Iris pigment epithelial cell (primary cell): ENCODE measurements at places on chromosomes 7 and 10.

- DNase-seq, result no peak
Measured at GRCh38 chr10:127880557-127880956, 12.2 kb downstream of the CLRN3 start.

DNA sequence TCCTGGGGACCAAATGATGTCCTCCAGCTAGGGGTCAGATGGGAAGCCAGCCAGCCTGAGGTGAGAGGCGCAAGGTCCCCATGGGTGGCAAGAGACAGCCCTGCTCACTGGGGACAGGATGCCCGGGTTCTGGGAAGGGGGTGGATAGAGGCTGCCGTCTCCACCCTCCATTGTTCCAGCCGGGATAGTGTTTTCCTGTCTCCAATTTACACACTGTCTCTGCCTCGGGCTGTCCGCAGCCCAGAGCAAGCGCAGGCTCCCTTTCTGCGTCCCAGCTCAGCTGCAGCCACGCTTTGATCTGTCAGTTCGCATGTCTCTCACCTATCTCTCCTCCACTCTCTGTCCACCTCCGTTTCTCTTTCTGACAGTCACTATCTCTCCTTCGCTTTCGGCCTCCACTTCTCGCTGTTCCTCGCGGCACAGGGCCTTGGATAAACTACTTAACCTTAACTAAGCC lies 2.1 kb downstream of the EPHB4 start:
- no peak for DNase-seq

- DNase-seq, result peak; percentile 17
Measured at GRCh38 chr7:67625257-67625737, 628.7 kb downstream of the TYW1 start.

DNA sequence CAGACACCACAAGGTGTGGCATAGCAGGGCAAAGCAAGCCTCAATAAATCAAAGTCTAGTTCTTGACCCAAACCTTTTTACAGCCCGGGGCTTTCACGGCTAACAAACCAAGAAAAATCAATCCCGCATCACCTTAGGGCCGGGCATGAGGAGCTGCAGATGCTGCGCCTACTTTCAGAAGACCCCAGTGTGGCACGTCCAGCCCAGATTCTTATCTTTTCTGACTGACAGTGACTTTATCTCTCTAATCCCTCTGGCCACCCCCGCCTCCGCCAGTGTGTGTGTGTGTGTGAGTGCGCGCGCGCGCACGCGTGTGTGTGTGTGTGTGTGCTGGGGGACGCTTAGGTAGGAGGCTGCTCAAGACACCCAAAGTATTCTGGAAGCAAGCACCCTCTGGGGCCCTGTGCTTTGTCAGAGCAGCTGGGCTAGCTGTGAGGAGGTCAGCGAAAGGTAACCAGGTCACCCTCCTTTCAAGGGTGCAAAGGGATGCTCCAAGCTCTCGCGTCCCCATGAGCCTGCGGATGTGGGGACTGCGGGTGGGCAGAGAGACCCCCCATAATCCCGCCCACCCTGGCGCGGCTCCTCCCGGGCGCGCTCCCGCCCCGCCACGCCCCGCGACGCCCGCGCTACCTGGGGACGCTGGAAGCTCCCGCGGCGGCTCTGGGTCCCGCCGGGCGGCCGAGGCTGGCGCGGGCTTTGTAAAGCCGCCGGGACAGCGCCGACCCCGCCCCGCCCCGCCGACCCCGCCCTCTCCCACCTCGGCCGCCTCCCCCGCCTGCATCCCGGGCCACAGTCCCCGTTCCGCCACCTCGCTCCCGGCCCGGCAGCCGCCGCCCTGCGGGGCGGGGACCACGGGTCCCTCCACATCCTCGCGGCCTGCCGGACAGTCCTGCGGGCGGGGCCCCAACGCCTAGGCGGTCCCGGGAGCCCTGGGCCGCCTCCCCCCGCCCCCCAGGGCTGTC lies 57.1 kb upstream of the RHOBTB1 start:
- DNase-seq, result peak; percentile 17

DNA sequence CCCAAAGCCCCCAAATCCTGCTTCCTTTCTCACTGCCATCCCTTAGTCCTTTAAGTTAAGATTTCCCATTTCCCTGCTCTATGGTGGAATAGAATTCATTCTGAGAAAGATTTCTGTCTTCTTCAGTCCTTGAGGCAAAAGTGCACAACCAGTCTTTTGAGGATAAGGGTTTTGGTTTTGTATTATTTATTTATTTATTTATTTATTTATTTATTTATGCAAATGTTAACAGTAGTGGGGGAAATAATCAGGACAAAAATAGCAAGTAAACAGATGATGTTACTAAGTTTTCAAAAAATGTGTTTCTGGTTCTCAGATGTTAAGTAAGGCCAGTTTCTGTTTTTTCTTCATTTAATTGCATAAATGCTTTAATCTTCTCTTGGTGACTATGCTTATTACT lies 84.2 kb downstream of the GLCCI1 start:
- no peak for DNase-seq
